Stimulated activated CD4-positive, alpha-beta T cell treated with anti-CD3 and anti-CD28 coated beads, Interleukin-1b, Interleukin-23, amount 100 ng/mL, for 1 hour (primary cell): ENCODE measurements at places on chromosomes 7 and 10.

- no peak for DNase-seq
Observed at GRCh38 chr10:17682236-17682946, 38.4 kb downstream of the STAM start.

GRCh38 chr7:48280100-48280499 is 108.8 kb downstream of the ABCA13 start:
- DNase-seq: no peak

DNA sequence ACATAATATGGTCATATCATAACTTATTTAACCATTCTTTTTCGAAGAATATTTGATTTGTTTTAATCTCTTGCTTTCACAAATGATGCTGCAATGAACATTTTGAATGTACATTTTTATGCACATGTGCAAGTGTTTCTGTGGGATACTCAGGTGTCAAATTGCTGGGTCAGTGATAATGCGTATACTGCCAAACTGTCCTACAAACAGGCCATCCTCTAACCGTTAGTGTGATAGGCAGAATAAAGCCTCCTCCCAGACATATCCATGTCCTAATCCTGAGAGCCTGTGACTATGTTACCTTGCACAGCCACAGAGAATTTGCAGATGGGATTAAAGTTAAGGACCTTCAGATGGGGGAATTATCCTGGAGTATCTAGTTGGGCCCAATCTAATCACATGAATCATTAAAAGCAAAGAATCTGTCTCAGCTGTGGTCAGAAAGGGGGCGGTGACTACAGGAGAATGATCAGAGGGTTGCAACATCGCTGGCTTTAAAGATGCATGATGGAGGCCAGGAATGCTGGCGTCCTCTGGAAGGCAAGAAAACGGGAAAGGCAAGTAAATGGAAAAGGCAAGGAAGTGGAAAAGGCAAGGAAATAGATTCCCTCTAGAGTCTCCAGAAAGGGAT is 46.7 kb downstream of the FZD1 start:
- DNase-seq: no peak

DNA sequence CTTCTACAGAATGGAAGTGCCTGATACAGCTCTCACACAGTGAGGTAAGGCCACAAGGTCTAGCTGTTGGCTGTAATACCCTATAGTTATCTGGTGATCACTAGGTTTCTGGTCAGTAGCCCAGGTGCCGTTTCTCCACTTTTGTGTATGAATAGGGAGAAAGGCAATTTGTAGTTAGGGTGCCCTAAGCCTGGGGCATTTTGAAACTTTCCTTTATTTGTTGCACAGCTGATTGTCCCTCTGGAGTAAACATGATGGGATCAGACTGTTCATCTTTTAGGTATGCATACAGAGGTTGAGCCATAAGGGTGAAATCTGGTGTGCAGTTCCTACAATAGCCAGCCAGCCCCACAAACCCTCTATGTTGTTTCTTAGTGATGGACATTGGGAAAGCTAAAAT is 112.4 kb downstream of the ANKRD26 start:
- no peak for DNase-seq

DNA sequence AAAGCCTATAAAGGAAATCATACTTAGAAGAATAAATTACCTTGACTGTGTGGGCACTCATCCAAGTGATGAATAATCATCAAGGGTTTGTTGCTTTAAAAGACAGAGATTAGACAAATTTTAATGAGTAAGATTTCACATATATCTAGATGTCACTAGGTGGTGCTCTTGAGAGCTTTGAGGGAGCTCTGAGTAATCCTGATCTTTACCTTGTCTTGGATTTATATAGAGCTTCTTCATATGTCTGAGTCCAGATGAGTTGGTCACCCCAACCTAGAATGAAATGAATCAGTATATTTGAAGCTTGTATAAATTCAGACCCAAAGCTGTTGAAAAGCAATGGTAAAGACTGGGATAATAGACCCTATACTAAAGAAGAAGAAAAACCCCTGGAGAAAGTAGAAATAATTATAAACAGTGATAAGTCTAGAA is 3.7 kb downstream of the AGR2 start:
- DNase-seq: no peak

DNA sequence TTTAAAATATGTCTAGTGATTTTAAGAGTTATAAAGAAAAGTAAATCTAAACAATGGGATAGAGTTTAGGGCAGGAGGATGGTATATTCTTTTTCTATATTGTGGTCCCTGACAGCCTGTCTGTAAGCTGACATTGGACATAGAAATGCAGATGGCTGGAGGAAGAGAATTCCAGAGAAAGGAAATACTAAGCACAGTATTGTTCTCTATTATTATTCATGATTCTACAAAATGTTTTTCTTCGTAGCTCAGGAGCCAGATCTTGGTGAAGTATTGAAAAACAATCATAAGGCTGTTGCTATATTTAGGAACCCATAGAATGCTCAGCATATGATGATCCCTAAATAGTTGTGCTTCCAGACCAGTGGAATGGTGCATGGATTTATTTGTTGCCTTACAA is 117.0 kb upstream of the FAM3C start:
- DNase-seq: no peak

- DNase-seq: no peak
Observed at GRCh38 chr10:124957404-124957947, 15.6 kb downstream of the ZRANB1 start.

DNA sequence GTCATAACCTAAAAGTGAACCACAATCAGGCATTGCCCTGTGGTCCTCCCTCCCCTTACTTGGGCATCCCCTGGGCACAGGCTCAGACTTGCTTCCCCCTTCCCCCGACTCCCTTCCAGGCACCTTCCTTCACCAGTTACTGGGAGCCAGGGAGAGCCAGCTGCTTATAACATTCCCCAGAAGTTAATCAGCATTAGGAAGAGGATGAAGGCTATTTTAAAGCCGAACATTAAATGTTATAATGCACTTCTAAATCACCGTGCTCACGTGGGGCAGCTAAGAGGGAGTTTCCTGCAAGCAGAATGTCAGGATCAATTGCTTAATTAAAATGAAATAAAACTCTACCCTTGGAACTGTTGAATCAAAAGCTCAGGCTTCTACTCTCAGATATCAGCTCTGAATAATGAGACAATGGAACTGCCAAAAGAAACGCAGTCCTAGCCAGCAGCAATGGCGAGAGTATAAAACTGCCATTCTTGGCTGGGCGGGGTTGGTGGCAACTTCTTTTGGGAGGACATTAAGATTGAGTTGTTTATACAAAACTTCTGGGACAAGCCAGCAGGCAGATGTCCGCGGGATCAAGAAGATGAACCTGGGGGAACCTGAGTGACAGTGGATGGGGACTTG is 169.5 kb downstream of the FANK1 start:
- no peak for DNase-seq

DNA sequence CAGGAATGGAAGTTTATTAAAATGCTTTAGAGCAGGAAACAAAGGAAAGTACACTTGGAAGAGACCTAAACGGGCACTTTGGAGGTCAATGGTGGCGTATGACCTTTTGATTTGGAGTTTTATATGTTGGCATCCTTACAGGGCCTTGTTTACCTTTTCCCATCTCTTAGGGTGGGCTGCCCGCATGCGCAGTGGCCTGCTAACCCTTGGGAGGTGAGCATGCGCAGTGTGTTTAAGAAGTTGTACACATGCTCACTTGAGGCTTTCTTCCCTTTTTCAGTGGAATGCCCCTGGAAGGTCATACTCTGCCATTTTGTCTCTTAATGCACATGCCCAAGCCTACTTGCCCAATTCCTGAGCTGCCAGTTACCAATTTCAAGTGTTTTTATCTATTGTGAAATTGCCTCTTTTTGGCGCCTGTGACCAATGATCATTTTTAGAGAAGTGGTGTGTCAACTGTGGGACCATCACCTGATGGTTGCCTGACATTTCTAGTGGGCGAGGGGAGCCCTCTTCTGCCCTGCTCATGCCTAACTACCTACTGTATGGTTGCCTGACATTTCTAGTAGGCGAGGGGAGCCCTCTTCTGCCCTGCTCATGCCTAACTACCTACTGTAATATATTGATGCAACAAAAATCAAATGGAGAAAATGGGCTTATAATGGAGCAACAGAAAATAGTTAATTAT is 138.0 kb downstream of the PPP1R9A start:
- DNase-seq: no peak

- no peak for DNase-seq
Observed at GRCh38 chr7:10662982-10663884, 310.4 kb upstream of the PHF14 start.

DNA sequence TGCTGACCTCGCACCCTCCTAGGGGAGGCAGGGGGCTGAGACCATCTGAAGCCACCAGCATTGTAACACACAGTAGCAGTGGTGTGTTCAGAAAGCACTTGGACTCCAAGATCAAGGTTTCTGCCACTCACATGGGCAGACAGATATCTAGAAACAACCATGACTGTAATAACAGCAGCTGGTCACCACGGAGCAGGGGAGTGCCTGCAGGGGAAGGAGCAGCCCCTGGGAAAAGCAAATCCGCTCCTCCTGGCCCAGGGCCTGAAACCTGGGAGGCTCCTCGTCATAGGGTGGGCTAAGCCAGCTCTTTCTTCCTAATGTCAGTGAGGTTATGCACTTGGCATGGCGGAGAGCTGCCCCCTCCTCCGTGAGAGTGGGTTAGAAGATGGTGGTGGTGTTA is 118.4 kb upstream of the INSYN2A start:
- no peak for DNase-seq

DNA sequence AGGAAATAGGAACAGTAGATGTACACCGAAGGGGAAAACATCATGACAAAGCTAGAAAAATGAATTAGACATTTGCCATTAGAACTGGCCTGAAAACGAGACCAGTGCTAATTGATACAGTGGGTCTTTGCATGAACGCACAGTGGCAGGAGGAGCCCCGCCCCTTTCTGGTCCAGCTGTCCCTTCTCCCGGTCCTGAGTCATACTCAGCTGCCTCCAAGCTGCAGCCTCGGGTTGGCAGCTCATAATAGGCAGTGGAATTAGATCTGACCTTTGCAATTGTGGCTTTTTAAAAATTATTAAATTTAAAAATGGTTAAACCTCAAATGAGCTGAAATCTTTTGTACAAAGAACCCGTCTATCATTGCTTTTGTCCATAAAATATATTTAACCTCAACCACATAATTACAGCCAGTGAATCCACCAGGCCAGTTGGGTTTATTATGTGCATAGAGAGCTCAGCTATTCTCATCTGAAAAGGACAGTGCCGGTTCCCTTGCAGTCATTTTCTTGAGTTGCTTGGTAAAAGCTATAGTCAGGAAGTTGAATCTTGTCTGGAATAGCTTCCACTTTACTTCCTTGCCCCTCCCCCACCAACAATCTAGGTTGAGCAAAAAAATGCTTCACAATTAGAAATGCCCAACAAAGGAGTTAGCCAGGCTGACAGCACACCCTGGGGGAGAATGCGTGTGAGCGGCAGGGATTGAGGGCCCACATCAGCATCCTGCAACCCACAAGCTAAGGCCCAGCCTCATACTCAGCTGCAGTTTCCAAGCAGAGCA is 147.1 kb downstream of the BUB3 start:
- DNase-seq: no peak

DNA sequence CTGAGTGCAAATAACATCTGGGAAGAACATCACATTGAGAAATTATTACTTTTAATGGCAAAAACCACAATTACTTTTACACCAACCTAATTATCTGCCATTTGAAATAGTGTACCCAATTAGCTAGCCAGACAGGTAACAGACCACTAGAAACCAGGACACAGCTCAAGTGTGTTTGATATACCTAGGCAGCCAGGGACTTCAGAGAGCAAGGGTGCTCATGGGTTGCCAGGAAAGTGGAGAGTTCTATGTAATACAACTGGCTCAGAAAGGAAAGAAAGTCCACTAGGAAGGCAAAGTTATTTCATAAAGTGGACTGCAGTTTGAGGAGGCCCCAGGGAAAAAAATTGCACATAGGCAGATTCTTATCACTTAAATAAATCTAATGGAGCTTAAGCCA is 50.0 kb upstream of the PTN start:
- DNase-seq: no peak

- DNase-seq: peak; percentile 36
Observed at GRCh38 chr7:148575640-148576411, 14.7 kb upstream of the C7orf33 start.

- DNase-seq: no peak
Observed at GRCh38 chr7:81624021-81624592, 145.7 kb downstream of the HGF start.

- DNase-seq: no peak
Observed at GRCh38 chr7:20199015-20199737, 18.0 kb downstream of the MACC1 start.

GRCh38 chr7:134388336-134389019 is 70.4 kb downstream of the AKR1B1 start:
- no peak for DNase-seq

DNA sequence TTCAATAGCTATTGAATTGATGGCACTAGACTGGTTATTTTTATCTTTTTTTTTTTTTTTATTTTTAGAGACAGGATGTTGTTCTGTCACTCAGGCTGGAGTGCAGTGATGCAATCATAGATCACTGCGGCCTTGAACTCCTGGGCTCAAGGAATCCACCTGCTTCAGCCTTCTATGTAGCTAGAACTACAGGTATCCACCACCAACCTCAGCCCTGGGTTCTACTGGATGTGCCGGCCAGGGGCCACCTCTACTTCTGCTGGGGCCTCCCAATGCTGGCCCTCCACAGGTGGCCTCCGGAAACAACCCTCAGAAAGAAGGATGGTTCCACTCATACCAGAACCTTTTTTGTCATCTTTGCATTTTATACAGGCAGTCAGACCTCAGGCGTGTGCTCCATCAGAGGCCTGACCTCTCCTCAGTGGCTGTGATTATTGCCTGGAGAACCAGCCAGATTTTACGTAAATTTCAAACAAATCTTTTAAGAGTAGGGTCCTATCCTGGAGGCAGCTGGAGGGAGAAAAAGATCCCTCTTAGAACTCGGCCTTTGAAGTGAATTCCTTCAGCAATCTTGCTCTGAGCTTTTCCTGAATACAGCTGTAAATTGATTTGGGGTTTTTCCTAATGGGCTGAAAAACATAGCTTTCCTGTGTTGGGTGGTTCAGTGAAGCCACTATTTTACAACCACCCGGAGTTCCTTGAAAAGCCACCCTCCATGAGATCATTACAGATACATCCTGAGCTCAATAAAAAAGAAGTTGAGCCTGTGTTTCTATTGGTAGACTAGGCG is 110.0 kb downstream of the SPAG6 start:
- no peak for DNase-seq

DNA sequence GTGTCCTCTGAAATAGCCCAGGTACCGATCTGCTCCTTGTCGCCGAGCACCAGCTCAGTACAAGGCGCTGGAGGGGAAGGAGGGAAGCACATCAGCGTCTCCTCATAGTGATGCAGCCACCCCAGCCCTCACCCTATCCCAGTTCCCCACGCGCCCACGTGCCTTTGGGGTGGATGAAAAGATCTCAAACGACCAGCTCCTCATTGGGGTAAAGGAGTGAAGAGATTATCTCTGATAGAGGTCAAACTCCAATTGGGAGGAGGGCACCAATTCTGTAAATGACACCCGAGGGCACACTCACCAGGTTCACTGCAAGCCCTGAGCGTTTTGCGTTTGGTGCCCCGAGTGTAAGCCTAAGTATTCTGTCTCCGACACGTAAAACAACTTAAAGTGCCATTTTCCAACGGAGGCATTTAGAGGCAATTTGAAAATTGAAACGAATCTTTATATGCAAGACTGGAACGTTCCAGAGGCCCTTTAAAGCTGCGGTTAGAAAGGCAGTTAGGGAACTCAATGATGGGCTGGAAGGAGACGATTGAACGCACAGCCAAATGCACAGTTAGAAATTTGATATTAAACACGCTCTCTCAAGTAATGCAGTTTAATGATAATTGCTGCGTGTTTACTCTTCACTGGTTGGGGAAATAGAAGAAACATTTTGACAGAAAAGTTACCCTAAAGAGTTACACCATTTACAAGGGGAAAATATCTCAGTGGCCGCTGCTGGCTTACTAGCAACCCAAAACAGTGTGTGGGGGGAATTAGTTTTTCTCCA is 8.9 kb upstream of the EMX2 start:
- DNase-seq: no peak

GRCh38 chr7:47373871-47374451 is 207.9 kb downstream of the TNS3 start:
- DNase-seq: no peak
